ENCODE measurements at places on chromosomes 3 and 15. TPM values are rescaled to one million over a fixed set of nuclear protein-coding genes. Genes with fewer than 3 reads are reported as not detected.

- DNase-seq = no peak
Observed at GRCh38 chr3:12312010-12312409, 23.1 kb downstream of the PPARG start.

The LYZL4 gene
- total RNA-seq = not detected

- DNase-seq = no peak
Observed at GRCh38 chr3:10557250-10557649, 51.9 kb upstream of the ATP2B2 start.

DNA sequence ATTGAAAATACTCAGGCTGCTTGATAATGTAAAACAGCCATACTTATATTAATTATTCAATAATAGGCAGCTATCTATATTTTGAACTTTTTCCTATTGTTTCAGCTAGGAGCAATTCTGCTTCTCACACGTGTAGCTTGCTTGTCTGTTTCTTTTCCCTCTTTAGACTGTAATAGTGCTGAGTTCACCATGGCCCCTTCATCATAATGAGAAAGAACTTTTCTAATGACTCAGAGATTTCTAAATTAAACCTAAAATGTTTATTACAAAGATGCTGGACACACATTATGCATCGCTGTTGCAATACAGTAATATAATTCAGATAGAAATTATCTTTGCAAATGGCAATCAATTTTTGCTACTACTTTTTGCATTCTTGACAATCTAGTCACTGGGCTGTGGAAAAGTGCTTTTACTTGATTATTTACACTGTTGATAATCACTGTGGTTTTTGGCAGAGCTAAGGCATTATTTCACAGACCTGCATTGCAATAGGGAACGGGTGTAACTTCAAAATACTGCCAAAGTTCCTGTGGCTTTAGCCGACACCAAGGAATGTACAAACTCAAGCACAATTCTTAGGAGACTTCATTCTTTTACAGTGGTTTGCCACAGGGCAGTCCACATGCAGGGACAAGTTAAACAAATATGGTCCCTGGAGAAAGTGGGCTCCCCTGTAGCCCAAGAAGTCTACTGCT is 281.0 kb upstream of the TBL1XR1 start:
- DNase-seq = peak; percentile 68

- no peak for DNase-seq
Observed at GRCh38 chr3:15099364-15100098, 583 bp upstream of the RBSN start.

DNA sequence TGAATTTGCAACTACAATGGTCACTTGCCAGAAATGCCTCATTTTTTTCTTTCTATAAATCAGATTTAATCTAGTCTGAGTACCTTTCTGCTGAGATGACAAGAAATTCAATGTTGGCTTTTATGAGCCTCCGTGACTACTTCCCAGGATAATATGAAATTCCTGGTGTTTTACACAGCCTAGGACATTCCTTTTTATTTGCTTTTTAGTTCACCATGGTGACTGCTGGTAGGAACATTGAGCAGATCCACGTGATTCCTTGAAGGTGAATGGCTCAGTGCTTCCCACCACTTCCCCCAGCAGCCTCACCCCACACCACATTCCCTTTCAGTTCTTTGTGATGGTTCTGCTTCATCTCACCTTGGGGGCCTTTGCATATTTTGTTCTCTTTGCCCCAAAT is 4.3 kb upstream of the NPTN start:
- DNase-seq = no peak

DNA sequence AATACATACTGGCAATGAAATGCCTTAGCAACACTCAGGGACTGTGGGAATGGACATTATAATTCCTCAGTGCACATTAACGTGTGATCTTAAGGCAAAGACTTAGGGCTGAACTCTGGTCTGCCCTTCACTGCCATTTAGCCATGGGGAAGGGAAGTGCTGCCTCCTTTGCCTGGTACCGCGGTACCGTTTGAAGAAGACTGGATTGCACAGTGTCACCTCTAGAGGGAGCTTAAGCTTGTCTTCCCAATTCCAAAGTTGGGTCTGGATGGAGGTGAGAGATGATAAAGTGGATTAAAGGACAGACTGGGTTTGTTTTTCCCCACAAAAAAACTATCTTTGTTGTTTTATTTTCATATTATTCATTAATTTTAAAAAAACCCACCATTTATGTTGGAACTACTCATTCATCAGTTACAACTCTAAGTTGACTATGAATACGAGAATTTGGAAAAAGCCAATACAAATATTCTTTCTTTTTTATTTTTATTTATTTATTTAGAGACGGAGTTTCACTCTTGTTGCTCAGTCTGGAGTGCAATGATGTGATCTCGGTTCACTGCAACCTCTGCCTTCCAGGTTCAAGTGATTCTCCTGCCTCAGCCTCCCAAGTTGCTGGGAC is 60.0 kb upstream of the SYN2 start:
- peak; percentile 47 for DNase-seq

The ZNF80 gene
- total RNA-seq = not detected

- no peak for DNase-seq
Observed at GRCh38 chr15:82532991-82533481, 7.2 kb downstream of the RPS17 start.

- DNase-seq = no peak
Observed at GRCh38 chr3:61615643-61616042, 54.3 kb downstream of the PTPRG start.

Data from lung microvascular endothelial cell (primary cell).